ENCODE measurements at places on chromosomes 7 and 10. TPM values are rescaled to one million over a fixed set of nuclear protein-coding genes. Genes with fewer than 3 reads are reported as not detected.

GRCh38 chr7:68537051-68537773 is 1061.1 kb upstream of the AUTS2 start:
- H3K27me3 ChIP-seq = no peaks in the 10 kb centered on the region
- H3K36me3 ChIP-seq = no peaks in the 10 kb centered on the region
- DNase-seq = no peak

CROT gene
- total RNA-seq = 7.3 TPM

PPP1R17 gene
- not detected for total RNA-seq

GRCh38 chr10:52121688-52122087 is 192.4 kb upstream of the DKK1 start:
- no peak overlapping the region for H3K27ac ChIP-seq
- no peak overlapping the region for H3K4me3 ChIP-seq
- H3K4me1 ChIP-seq = no peaks in the 10 kb centered on the region
- DNase-seq = no peak
- H3K27me3 ChIP-seq = no peaks in the 10 kb centered on the region
- no peaks in the 10 kb centered on the region for H3K36me3 ChIP-seq

GRCh38 chr7:1270181-1270580 is 37.5 kb downstream of the UNCX start:
- no peaks in the 10 kb centered on the region for H3K4me1 ChIP-seq
- no peaks in the 10 kb centered on the region for H3K36me3 ChIP-seq
- DNase-seq = no peak
- no peak overlapping the region for H3K4me3 ChIP-seq
- peaks cover 5% of the 10 kb centered on the region for H3K27me3 ChIP-seq
- no peak overlapping the region for H3K27ac ChIP-seq

- peaks cover 6% of the 10 kb centered on the region for H3K4me1 ChIP-seq
- no peak overlapping the region for H3K27ac ChIP-seq
- H3K36me3 ChIP-seq = peaks cover 39% of the 10 kb centered on the region
- no peaks in the 10 kb centered on the region for H3K27me3 ChIP-seq
- H3K4me3 ChIP-seq = no peak overlapping the region
- no peak for DNase-seq
Measured at GRCh38 chr10:87961314-87961713, 97.9 kb downstream of the PTEN start.

DNA sequence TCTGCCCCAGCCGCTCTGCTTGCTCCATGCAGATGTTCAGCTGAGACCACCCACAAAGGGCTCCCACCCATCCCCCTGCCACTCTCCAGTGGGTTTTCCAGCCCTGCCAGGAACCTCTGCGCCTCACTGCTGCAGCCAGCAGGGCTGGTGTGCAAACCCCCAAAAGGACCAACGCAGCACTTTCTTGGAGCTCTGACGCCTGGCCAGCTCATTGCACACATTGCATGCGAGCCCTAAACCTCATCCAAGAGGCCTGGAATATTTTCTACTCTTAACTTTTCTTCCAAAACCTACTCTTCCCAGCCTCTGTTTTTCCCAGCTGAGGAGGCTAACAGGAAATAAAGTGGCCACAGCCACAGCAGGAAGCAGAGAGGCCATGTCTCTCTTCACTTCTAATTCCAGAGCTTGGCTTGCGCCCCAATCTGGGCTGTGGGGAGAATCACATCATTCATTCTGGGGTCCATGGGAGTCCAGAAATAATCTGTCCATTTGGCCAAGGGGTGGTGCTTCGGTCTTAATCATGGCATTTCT is 4.6 kb upstream of the FAM170B start:
- no peak for DNase-seq
- H3K4me3 ChIP-seq = no peak overlapping the region
- peaks cover 5% of the 10 kb centered on the region for H3K27me3 ChIP-seq
- H3K27ac ChIP-seq = no peak overlapping the region
- no peaks in the 10 kb centered on the region for H3K36me3 ChIP-seq

- H3K27me3 ChIP-seq = no peaks in the 10 kb centered on the region
- no peak for DNase-seq
- H3K4me1 ChIP-seq = peaks cover 29% of the 10 kb centered on the region
- no peak overlapping the region for H3K27ac ChIP-seq
Measured at GRCh38 chr7:17915796-17916195, 24.5 kb downstream of the SNX13 start.

- no peaks in the 10 kb centered on the region for H3K36me3 ChIP-seq
- DNase-seq = no peak
- no peaks in the 10 kb centered on the region for H3K4me1 ChIP-seq
- no peaks in the 10 kb centered on the region for H3K27me3 ChIP-seq
- H3K4me3 ChIP-seq = no peak overlapping the region
Measured at GRCh38 chr10:76117949-76118348, 686.5 kb downstream of the LRMDA start.

IKZF1 gene
- 295 TPM for total RNA-seq

DNA sequence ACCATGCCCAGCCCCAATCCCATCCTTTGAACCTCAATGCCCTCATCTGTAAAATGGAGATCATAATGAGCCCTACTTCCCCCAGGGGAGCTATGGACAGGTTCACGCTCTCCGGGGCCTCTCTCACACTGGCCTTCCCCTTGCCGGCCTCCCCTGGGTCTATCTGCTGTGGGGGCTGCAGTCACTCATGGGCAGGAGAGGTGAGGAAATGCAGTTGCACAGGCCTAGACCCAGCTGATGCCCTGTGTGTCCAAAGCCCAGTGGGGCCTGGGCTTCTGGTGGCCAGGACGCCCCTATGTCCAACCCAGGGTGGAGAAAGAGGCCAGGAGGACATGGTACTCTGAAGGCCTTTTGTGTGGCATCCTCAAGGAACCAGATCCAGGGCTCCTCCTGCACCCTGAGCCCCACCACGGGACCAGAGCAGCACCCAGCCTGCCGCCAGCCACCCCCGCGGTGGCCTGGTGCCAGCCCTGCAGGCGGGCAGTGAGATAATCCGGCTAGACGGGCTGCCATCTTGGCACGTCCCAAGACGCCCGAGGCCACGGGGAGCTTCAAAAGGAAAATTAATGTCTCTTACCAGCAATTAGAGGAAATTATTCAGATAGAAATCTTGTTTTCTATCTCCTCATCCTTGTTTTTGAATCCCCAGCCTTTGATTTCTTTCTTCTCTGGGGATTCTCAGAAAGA is 39.0 kb downstream of the MYL10 start:
- H3K4me3 ChIP-seq = no peak overlapping the region
- no peaks in the 10 kb centered on the region for H3K36me3 ChIP-seq
- no peaks in the 10 kb centered on the region for H3K27me3 ChIP-seq
- H3K4me1 ChIP-seq = peaks cover 2% of the 10 kb centered on the region
- DNase-seq = no peak

DNA sequence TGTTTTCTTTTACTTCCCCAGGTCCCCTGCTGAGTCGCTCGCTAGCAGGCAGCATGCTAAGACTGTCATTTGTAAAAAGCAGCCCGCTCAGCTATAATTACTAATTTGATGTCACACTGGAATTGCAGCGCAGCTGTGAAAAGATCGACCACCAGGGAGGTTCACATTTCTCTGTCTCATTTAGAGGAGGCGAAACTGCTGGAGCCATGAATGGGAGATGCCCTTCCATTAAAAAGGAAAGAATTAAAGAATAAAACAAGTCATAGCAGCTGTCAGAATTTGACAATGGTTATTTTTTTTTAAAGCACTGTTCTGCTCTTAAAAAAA is 153.5 kb downstream of the PIP4K2A start:
- H3K27me3 ChIP-seq = no peaks in the 10 kb centered on the region
- no peak overlapping the region for H3K4me3 ChIP-seq
- H3K36me3 ChIP-seq = peaks cover 37% of the 10 kb centered on the region
- peaks cover 20% of the 10 kb centered on the region for H3K4me1 ChIP-seq

- peak; percentile 21 for DNase-seq
- H3K4me1 ChIP-seq = no peaks in the 10 kb centered on the region
- H3K4me3 ChIP-seq = no peak overlapping the region
- H3K27ac ChIP-seq = no peak overlapping the region
- H3K27me3 ChIP-seq = no peaks in the 10 kb centered on the region
- no peaks in the 10 kb centered on the region for H3K36me3 ChIP-seq
Measured at GRCh38 chr7:13742811-13743210, 246.7 kb downstream of the ETV1 start.

DNA sequence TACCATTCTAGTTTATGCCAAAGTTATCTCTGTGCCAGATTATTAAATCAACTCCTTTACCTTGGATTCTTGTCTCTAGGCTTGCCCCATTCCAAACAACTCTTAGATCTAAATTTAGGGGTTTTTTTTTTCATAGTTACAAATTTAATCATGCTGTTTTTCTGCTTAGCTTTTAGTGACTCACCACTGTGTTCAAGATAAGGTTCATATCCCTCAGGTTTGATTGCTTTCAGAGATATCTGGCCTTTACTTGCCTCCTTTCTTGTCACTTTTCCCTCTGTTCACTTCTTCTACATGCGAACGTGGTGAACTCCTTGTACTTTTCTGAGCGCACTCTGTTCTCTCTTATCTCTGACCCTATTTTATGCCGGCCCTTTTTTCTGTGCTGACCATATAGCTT is 78.2 kb downstream of the VPS50 start:
- no peak overlapping the region for H3K4me3 ChIP-seq
- H3K4me1 ChIP-seq = no peaks in the 10 kb centered on the region
- DNase-seq = no peak
- peaks cover 6% of the 10 kb centered on the region for H3K36me3 ChIP-seq

DNA sequence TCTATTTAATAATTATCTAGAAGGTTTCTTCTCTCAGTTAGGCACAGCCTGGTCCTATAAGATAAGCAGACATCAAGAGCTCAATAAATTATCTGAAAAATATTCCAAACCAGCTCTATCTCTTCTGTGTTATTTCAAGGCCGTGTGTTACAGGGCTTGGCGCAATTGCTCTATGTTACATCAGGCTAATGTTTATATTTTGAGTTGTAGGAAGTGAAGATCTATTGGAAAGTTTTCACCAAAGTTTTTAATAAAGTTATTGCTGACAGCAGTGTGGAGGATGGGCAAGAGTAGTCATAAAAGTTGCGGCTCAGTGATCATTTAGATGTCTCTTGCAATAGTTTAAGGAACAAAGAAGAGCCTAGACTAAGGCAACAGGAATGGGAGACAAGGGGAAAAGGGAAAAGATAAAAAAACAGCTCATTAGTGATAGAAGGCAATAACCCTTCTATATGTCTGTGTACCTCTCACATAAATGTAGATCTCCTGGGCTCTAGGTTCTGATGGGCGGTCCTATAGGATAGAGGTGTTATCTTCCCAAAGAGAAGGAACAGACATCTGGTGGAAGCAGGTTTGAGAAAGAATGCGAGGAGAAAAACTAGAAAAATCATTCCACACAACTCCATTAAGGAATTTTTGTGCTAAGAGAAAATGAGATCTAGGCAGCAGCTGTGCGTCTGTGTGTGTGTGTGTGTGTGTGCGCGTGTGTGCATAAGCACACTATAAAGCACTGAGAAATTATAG is 5.9 kb upstream of the ANKRD7 start:
- H3K36me3 ChIP-seq = no peaks in the 10 kb centered on the region
- peaks cover 13% of the 10 kb centered on the region for H3K4me1 ChIP-seq
- peaks cover 5% of the 10 kb centered on the region for H3K27me3 ChIP-seq
- no peak overlapping the region for H3K4me3 ChIP-seq
- DNase-seq = no peak

GRCh38 chr7:78601728-78602127 is 803.2 kb downstream of the PHTF2 start:
- no peaks in the 10 kb centered on the region for H3K36me3 ChIP-seq
- no peaks in the 10 kb centered on the region for H3K27me3 ChIP-seq
- no peaks in the 10 kb centered on the region for H3K4me1 ChIP-seq
- H3K27ac ChIP-seq = no peak overlapping the region
- H3K4me3 ChIP-seq = no peak overlapping the region
- DNase-seq = no peak

DNA sequence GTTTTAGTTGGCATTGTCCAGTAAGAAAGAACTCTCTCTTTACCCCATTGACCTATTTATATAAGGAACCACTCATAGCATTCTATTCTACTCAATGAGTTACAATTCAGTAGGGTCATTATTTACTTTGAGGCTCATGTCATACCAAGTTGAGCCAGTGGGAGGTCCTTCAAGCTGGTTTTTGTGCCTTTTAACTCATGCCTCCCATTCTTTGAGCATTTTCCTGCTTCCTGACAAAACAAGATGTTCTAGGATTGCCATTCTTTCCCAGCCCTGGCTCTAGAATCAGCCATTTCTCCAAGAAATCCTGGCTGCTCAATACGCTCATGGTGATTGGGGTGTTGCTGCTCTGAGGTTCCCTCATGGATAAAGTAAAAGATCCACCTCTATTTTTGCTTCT is 250.1 kb downstream of the ABCA13 start:
- no peaks in the 10 kb centered on the region for H3K4me1 ChIP-seq
- DNase-seq = no peak
- peaks cover 1% of the 10 kb centered on the region for H3K27me3 ChIP-seq

GRCh38 chr10:52558090-52558489 is 214.5 kb downstream of the MBL2 start:
- no peak overlapping the region for H3K27ac ChIP-seq
- no peaks in the 10 kb centered on the region for H3K27me3 ChIP-seq
- H3K4me3 ChIP-seq = no peak overlapping the region
- DNase-seq = no peak
- no peaks in the 10 kb centered on the region for H3K36me3 ChIP-seq

PAXIP1 gene
- 20.5 TPM for total RNA-seq

DNA sequence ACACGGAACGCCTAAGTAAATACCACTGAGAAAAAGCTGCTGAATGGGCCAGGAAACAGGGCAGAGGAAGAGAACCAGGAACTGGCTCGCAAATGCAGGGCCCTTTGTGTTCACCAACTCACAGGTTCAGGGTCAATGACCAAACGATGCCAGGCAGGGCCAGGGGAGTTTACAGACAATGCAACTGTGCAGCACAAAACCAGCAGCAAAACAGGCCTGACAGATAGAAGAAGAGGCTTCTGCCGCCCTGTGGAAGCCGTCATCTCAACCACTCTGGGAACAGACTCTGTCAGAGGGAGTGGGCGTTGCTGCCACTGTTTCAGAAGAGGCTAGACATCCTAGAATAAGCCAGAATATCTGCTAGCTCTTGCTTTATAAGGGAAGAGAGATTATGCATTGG is 117.9 kb downstream of the KMT2E start:
- no peak overlapping the region for H3K4me3 ChIP-seq
- H3K27me3 ChIP-seq = no peaks in the 10 kb centered on the region
- H3K36me3 ChIP-seq = peaks cover 8% of the 10 kb centered on the region
- H3K4me1 ChIP-seq = peaks cover 37% of the 10 kb centered on the region
- peak; percentile 38 for DNase-seq
- peak overlapping the region; percentile 38 for H3K27ac ChIP-seq

GRCh38 chr10:76176166-76176550 is 744.7 kb downstream of the LRMDA start:
- H3K27ac ChIP-seq = no peak overlapping the region
- no peaks in the 10 kb centered on the region for H3K27me3 ChIP-seq

- no peak for DNase-seq
- H3K36me3 ChIP-seq = no peaks in the 10 kb centered on the region
- no peak overlapping the region for H3K4me3 ChIP-seq
- H3K27me3 ChIP-seq = peaks cover 5% of the 10 kb centered on the region
Measured at GRCh38 chr10:110349831-110350230, 45.1 kb upstream of the SMNDC1 start.

GRCh38 chr10:69375307-69376151 is 41.2 kb downstream of the TACR2 start:
- H3K27ac ChIP-seq = no peak overlapping the region
- no peak overlapping the region for H3K4me3 ChIP-seq
- peaks cover 26% of the 10 kb centered on the region for H3K4me1 ChIP-seq
- no peaks in the 10 kb centered on the region for H3K27me3 ChIP-seq
- DNase-seq = peak; percentile 20
- peaks cover 67% of the 10 kb centered on the region for H3K36me3 ChIP-seq
